ENCODE measurements at places on chromosomes 3 and 15.

- DNase-seq, result no peak
Observed at GRCh38 chr15:96261575-96262034, 68.9 kb upstream of the NR2F2 start.

DNA sequence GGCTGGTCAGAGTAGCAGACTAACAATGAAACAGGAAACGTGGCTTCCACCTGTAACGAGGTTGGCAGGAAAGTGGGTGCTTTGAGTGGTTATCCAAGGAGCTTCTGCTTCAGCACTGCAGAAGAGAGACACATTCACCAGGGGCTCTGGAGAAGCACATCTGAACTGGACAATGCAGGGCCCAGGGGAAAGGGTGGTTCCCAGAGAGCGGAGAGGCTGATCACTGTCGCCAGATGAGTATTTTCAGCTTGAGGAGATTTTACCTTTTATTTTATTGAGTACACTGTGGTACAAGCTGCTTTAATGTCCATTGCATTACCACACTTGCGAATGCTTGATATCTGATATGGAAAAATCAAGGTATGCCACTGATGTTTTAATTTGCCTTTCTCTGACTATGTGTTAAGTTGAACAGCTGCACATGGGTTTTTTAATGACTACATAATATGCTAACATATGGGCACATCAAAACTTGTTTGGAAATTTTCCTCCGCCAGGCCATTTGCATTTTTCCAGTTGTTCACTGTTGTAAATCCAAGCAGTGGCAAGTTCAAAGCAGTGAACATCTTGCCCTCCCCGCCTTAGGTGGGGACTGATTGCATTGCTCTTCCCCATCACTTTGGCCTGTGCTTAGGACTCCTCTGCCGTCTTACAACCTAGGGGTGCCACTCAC lies 52.1 kb downstream of the LRTM1 start:
- no peak for DNase-seq

DNA sequence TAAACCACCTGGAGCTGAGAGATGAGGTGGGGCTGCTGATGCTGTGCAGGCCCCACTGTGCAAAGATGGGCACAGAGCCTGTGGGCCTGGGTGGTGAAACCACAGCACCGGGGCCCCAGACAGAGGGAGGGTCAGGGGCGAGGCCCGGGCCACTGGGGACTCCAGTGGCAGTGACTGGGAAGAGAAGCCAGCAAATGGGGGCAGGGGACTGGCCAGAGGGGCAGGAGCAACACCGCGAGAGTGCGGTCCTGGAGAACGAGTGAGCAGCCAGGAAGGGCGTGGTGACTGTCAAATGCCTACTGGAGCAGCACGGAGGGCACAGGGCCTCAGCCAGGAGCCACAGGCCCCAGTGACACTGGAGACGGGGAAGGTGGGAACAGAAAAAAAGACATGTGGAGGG lies 39.8 kb downstream of the HCN4 start:
- DNase-seq, result no peak

- no peak for DNase-seq
Observed at GRCh38 chr15:56984681-56985481, 66.4 kb downstream of the TCF12 start.

GRCh38 chr3:22901684-22902083 lies 301.4 kb upstream of the UBE2E2 start:
- no peak for DNase-seq

DNA sequence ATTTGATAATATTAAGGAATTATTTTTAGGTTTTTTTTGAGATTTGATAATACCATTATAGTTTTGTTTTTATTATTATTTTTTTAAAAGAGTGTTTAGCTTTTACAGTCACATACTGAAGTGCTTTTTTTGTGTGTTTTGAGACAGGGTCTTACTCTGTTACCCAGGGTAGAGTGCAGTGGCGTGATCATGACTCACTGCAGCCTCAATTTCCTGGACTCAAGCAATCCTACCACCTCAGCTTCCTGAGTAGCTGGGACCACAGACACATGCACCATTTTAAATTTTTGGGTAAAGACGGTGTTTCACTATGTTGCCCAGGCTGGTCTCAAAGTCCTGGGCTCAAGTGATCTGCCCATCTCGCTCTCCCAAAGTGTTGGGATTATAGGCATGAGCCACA lies 73.0 kb downstream of the SUMF1 start:
- no peak for DNase-seq

- no peak for DNase-seq
Observed at GRCh38 chr3:43014241-43014640, 35.1 kb downstream of the GASK1A start.

- DNase-seq, result no peak
Observed at GRCh38 chr3:8822141-8822540, 52.7 kb upstream of the OXTR start.

DNA sequence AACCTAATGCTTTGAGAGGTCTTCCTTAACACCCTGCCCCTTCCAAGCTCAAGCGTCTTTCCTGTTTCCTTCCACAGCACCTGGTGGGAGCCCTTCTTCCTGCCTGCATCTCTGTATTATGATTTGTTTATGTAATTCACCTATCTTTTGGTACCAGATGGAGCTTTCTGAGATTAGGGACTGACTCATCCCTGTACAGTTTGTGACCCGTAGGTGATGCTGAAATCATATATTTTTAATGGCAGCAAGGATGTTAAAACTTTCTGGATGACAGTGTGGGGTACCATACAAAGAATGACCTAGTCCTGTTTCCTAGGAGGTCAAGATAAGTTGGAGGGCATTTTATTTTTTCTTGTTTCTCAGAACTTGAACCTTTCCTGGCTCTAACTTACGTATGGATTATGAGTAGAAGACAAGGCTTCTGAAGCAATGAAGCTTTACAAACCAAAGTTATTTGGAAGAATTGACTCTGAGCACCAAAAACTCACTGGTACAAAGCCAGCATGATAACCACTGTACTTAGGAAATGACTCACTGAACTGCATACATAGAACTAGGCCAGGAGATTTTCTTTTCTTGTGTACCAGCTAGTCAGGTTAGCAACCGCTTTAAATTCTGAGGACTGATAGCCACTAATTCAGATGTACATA lies 46.6 kb downstream of the HHLA2 start:
- DNase-seq, result no peak

- no peak for DNase-seq
Observed at GRCh38 chr3:183466575-183466974, 38.2 kb upstream of the MCF2L2 start.

DNA sequence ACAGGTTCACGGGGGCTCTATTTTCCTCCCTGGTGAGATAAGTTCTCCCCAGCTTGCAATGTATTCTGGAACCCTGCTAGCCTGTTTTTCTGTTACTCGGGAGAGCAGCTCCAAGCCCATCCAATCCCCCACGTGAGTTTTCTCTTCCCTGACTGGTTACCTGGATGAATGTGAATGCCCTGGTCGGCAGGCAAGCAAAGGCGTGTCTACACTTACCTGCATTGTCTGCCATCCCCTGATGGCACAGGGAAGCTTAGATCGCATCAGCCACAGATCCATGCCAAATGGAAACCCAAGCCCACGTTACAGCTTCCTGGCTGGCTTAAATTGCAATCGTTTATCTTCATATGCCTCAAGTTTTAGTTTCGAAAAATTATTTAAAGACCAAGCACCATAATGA lies 149.9 kb downstream of the FOXP1 start:
- no peak for DNase-seq

DNA sequence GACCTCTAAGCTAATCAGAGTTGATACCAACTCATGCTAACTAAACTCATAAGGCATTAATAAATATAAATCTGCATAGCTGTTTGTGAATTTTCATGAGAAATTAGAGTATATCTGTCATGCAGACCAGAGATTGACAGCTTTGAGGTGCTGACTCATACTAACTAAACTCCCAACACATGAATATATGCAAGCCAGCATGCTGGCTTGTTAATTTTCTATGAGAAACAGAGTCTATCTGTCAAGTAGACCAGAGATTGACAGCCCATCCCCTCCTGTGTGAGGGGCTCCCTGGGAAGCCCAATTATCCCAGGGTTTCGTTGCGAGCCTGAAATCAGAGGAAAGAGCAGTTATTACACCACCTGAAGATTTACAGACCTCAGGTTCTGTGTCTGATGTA lies 69.3 kb downstream of the CD47 start:
- no peak for DNase-seq

- no peak for DNase-seq
Observed at GRCh38 chr3:43363621-43364266, 77.4 kb downstream of the SNRK start.

DNA sequence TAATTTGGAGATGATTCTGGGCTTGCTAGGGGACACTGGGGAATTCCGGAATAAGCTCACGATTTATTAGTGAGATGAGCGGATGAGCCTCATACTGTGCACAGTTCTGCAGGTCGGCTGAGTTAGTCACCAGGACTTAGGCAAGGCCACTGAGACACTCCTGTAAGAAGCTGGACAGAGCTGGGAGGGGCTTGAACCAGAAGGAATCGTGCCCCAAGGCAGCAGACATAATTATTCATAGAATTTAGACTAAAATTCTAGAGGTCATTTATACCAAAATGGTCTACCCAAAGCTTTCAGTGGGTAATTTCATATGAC lies 121.4 kb downstream of the VGLL4 start:
- DNase-seq, result no peak

DNA sequence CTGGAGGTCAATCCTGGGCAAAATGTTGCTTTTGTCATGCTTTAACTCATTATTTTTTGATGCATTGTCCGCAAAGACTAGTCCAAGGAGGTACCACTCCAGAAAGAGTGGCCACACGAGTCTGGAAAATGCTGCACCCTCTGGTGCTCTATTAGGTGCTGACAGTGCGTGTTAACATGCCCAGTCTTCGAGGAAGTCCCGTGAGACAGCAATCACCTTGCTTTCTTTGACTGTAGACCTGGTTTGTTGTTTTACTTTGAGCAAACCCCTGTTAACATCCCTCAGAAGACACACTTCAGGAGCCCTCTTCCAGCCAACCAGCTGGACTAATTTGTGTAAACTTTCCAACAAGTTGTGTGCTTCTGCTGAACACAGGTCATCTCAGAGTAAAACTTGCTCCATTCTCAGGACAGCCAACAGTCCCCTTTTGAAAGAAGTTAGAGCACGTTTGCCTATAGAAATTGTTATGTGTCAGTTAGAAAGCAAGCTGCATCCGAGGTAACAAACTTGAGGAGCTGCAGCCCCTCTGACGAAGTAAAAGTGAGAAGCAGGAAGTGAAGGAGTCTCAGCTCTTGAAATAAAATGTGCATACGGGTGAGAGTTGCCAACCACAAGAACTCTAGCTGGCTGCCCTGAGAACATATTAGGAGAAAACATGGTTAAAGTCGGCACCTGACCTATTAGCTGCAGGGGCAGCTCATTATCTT lies 205.0 kb downstream of the LPP start:
- DNase-seq, result no peak

GRCh38 chr3:126446791-126447190 lies 28.9 kb downstream of the ZXDC start:
- DNase-seq, result no peak

GRCh38 chr3:159732172-159733111 lies 256.2 kb upstream of the IL12A start:
- DNase-seq, result no peak

DNA sequence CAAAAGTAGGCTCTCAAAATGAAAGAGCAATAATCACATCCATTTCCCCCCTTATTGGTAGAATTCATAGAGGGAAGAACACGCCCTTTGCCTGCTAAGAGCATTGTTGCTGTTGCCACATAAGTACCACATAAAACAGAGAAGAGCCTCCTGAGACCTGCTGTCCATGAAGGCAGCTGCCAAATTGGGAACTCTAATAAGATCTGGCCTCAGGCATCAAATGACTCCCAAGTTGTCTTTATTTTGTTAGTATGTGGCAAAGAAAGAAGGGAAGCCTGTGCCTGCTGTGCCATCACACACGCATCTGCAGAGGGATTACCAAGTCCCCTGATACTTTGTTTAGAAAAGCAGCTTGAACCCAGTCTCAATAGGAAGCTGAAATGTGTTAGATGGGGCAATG lies 23.9 kb downstream of the VGLL3 start:
- peak; percentile 62 for DNase-seq

DNA sequence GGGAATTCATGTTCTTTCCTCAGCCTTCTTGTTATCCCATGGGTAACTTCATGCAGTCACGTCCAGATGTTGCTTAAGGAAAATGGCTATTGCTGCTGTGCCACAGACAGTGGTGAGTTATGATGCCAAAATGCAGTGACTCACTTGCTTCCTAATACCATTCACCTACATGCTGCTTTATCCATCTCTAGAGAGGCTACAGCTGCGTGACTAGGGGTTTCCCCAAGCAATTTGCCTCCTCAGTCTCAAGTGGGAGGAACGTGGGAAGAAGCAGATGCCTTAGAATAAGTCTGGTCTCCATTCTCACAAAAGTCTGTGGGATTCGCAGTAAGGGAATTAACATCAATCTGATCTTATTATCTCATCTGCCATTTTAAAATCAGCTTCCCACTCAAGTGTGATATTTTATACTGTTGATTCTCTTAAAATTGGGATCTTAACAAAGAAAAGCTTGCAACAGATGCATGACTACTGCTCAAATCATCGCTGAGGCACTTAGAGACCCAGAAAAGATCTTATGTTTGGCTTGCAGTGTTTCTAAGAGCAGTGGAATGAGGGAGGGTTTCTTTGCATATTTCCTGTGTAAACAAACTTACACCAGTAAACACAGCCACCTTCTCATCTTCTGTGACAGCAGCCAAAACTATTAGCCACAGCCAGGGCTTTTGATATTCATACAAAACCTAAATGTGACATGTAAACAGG lies 62.0 kb upstream of the ACP3 start:
- no peak for DNase-seq

DNA sequence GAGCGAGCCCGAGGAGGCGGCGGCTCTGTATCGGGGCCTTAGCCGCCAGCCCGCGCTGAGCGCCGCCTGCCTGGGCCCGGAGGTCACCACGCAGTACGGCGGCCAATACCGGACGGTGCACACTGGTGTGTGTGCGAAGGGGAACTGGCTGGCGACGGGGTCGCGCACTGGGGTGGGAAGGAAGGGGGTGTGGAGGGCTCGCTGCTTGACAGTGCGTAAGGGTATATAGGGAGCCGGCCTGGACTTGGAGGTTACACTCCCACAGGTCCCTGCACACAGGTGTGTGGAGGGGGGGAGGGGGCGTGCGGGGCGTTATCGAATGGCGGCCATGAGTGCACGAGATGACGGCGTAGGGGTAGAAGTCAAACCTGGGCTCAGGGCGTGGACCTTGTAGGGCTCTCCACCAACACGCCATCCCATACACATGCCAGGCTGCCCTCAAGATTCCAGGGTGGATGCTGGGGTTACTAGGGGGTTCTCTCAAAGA lies 389 bp downstream of the APEH start:
- DNase-seq, result no peak

DNA sequence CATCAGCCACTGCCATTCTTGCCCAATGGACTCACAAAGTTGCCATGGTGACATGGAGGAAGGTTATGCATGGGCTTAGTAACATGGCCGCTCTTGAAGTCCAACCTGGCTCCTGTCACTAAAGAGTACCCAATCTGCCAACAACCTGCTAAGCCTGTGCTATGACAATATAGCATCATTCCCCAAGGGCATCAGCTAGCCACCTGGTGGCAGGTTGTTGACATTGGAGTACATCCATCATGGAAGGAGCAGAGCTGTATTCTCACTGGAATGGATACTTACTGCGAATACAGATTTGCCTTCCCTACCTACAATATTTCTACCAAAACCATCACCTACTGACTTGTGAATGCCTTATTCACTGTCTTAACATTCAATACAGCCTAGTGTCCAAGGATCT lies 138.9 kb upstream of the RORA start:
- DNase-seq, result no peak

GRCh38 chr3:116045314-116045713 lies 400.0 kb downstream of the LSAMP start:
- DNase-seq, result no peak

- DNase-seq, result no peak
Observed at GRCh38 chr15:60907233-60907947, 321.7 kb downstream of the RORA start.

Measured in NCI-H1930 (cell line).